ENCODE measurements at places on chromosomes 6 and 20.

- no peak for DNase-seq
These were observed 51.0 kb upstream of the CD93 start for GRCh38 chr20:23136893-23137745.

DNA sequence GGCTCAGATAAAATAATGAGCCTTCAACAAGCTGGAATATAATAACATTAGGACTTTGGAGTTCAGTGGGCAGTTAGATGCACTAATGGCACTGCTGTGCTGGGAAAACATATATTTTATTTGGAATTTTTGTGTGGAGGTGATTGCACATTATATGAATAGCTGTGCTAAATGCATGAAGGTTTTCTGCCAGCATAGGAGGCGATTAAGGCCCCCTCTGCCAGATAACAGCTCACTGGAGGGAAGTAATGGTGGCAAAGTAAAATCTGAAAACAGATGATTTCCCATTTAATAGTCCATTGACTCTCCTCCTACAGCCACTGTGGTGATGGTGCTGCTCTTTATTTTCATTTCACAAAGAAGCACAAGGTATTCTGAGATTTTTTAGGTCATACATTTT is 326.0 kb downstream of the GRIK2 start:
- no peak for DNase-seq

- DNase-seq, result no peak
These were observed 1028.3 kb upstream of the EYS start for GRCh38 chr6:66735106-66735890.

DNA sequence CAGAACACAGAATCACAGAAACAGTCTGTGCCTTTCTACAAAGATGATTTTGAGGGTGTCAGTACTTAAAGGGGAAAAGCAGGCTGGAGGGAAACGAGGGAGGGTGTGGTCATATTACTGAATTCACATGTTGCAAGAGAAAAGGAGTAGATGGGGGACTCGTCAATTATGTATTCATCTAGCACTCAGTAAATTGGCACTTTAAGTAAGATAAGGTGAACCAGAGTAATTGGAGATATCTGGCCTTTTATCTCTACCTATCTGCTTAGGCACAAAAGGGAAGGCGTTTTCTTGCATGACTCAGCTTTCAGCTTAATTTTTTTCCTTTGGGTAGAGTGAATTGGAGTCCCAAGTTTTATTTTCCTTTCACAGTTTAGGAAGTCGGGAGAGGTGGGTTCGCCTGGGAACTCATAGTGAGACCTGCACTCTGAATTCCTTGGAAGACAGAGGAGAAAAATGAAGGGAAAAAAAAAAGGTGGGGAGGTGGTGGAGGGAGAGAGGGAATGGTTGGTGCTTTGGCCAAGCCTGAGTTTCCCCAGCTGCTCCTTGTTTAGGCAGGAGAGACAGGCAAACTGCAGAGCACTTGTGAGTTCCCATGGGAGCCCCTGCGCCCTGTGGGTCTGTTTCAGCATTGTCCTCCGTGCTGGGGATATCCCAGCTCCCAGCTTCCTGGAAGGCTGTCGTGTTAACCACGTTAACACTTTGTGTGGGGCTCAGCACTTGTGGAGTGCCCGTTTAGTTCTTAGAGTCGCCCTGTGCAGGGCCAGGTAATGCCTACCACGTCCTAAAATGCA is 19.7 kb upstream of the GTSF1L start:
- no peak for DNase-seq
